Activated naive CD8-positive, alpha-beta T cell treated with anti-CD3 and anti-CD28 coated beads, Interleukin-2, amount 10 ng/mL, durations not matched to agents 7 days and 5 days (primary cell): ENCODE measurements at places on chromosomes 1 and 21. TPM values are rescaled to one million over a fixed set of nuclear protein-coding genes. Genes with fewer than 3 reads are reported as not detected.

- H3K4me1 ChIP-seq = peaks cover 41% of the 10 kb centered on the region
- no peak overlapping the region for H3K27ac ChIP-seq
- H3K36me3 ChIP-seq = no peaks in the 10 kb centered on the region
- H3K27me3 ChIP-seq = peaks cover 66% of the 10 kb centered on the region
- no peak for DNase-seq
Observed at GRCh38 chr1:12065872-12066271, 2.8 kb downstream of the TNFRSF8 start.

GRCh38 chr1:89847191-89847729 is 26.4 kb downstream of the LRRC8D start:
- no peaks in the 10 kb centered on the region for H3K27me3 ChIP-seq
- no peak for DNase-seq
- peaks cover 48% of the 10 kb centered on the region for H3K4me1 ChIP-seq
- H3K4me3 ChIP-seq = peak overlapping the region; percentile 54
- H3K27ac ChIP-seq = peak overlapping the region; percentile 75

The DNALI1 gene
- 0.11 TPM for total RNA-seq

The ERI3 gene
- total RNA-seq = 30.4 TPM

The KCNE2 gene
- not detected for total RNA-seq

DNA sequence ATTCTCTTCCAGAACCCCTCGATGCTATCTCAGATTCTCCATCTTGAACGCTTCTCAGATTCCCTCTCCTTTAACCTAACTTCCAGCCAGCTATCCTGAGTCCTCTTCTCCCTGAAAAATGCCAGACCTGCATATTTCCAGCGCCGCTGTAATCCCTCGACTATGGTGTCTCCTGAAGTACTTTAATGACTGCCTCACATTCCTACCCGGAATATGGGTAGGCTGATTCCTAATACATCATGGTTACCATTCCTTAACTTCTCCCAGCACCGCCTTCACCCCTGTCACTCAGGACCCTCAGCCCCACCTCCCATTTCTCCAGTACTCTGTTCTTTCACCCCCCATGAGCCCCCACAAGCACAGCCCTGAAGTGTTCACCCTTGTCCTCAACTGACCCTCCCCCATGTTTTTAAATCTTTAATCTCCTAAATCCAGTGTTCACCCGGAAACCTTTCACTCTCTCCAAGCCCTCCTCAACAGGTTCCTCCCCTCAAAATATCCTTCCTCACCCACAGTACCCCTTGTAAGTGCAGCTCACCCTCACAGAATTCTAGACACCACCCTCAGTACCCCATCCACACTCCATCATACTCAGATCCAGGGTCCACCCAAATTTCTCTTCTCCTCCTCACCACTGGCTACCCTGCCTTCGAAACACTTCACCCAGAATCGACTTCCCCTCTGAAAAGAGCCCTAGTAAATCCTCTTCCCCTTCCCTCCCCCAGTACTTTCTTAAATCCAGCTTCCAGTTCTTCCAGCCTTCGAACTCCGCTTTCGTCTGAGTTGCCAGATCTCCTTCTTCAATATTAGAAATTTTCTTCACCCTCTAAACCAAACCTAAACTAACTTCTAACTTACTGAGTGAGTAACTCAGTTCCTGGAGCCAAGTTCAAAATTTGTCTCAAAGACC is 922 bp downstream of the CPT2 start:
- no peaks in the 10 kb centered on the region for H3K27me3 ChIP-seq
- no peak for DNase-seq
- peaks cover 21% of the 10 kb centered on the region for H3K4me1 ChIP-seq
- peaks cover 15% of the 10 kb centered on the region for H3K36me3 ChIP-seq
- H3K27ac ChIP-seq = peak overlapping the region; percentile 96
